ENCODE measurements at places on chromosomes 13 and 19.

GRCh38 chr19:1577929-1578618 lies 9.9 kb upstream of the MEX3D start:
- no peak for DNase-seq

- no peak for DNase-seq
Measured at GRCh38 chr19:362683-363082, 18.1 kb upstream of the MIER2 start.

DNA sequence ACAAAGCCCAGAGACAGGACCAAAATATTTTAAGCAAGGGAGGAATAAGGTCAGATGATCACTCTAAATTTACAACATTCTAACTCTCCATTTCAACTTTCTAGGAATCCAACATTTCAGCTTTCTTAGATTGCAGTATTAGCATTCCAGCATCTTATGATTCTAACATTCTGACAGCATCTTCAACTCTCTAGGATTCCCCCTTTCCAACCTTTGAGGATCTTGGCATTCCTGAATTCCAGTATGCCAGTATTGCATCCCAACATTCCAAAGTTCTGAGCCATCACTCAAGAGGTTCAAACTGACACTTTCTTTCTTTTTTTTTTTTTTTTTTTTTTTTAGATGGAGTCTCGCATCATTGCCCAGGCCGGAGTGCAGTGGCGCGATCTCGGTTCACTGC lies 13.8 kb downstream of the TGFB1 start:
- DNase-seq: no peak

GRCh38 chr13:106528718-106529414 lies 6.6 kb downstream of the EFNB2 start:
- no peak for DNase-seq

DNA sequence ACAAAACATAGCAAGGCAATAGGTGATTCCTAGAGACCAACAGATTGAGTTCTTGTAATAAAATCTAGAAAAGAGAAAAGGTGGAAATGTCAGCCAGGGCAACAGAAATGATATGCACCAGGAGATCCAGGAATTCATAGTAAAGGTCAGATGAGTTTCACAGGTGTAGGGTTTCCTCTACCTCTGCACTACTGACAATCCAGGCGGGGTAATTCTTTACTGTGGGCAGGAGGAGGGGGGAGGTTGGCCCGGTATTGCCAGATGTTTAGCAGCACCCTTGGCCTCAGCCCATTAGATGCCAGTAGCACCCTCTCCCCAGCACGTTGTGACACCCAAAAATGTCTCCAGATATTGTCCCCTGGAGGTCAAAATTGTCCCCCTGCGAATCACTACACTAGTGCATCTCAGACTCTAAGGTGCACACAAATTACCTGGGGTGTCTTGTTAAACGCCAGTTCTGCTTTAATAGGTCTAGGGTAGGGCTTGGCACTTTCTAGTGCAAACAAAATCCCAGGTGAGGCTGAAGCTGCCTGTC lies 3.5 kb upstream of the UBAC2 start:
- DNase-seq: no peak

DNA sequence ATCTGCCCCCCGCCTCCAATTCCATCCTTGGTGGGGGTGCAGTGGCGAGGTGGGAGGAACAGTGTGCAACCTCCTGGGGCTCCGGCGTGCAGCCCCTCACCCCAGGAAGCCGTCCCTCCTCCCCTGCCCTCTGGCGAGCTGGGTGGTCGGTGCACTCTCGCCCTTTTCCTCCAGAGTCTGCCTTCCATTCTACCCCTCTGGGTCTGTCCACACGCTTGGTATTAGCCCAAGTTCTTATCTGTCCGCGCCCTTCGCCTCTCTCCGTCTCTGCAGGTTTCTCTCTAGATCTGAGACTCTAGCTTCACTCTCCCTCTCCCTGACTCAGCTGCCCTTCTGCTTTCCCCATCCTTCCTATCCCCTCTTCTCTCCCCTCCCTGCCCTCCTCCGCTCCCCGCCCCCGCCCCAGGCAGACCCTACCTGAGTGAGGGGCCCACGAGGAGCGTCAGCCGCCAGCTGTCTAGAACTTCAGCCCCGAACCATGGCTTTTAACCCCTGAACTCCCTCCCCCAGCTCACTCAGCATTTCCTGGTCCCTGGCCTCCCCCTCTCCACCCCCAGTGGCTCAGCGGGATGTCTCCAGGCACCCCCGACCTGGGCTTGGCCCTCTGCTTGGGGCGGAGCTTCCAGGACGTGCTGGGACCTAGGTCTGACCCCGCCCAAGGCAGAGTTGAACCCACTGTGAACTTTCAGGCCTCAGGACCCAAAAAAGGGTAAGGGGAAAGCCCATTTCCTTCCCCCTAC lies 499 bp upstream of the KLK13 start:
- no peak for DNase-seq

GRCh38 chr13:30181888-30182651 lies 125.3 kb downstream of the KATNAL1 start:
- no peak for DNase-seq

DNA sequence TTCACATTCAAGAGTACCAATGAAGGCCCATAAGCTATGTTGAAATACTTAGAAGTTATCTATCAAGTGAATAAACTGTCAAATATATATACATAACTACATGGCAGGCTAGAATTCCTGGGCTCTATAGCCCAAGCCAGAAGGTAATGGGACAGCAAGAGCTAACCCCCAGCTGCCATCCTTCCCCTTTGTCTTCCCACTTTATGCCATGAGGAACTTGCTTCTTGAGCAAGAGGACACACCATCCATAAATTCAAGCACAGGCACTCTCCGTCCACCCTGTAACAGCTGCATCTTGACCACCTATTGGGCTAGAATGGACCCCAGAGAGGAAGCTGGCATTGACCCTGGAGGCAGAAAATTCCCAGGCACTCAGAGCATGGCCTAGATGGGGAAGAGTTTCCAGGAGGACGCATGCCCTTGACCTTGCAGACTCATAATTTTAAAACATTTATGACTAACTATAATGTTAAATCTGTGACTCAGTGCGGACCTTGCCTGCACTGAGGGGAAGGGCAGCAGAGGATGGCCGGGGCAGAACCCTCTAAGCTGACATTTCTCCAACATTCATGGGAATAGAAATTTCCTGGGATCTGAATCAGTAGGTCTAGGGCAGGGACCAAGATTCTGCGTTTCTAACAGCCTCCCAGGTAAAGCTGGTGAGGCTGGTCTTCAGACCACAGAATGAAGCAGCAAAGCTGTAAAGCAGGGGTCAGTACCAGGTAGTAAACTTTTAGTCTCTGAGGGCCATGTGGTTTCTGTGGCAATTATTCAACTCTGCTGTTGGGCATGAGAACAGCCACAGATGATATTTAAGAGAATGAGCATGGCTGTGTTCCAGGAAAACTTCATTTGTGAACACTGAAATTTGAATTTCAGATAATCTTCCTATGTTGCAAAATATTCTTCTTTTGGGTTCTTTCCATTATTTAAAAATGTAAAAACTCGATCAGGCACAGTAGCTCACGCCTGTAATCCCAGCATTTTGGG lies 71.4 kb upstream of the CLDN10 start:
- DNase-seq: no peak

DNA sequence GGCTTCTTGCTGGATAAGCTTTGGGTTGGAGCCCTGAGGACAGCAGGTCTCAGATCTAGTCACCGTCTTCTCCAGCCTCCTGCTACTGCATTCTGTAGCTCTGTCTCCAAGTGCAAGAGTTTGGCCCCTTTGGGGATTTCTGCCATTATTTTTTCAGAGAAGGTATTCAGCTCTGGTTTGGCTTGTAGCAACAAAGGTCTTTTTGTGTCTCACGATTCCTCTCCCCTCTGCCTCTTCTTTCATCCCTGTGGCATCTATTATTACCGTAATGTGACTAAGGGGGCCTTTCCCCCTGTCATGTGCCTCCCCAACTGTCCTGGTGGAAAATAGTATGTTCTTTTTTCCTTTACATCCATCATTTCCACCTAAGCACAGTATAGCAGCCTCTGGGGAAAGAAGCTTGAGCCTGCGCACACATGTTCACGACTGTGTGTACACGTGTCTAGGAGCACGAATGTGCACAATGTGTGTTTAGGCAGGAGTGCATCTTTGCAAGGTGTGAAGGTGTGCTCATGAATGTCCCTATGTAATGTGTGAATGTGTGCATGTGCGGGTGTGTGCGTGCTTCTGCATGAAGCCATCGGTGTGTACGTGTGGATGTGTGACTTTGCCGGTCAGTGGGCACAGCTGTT lies 273.9 kb downstream of the ZNF536 start:
- no peak for DNase-seq

- DNase-seq: no peak
Measured at GRCh38 chr13:98775844-98776598, 23.5 kb upstream of the SLC15A1 start.

DNA sequence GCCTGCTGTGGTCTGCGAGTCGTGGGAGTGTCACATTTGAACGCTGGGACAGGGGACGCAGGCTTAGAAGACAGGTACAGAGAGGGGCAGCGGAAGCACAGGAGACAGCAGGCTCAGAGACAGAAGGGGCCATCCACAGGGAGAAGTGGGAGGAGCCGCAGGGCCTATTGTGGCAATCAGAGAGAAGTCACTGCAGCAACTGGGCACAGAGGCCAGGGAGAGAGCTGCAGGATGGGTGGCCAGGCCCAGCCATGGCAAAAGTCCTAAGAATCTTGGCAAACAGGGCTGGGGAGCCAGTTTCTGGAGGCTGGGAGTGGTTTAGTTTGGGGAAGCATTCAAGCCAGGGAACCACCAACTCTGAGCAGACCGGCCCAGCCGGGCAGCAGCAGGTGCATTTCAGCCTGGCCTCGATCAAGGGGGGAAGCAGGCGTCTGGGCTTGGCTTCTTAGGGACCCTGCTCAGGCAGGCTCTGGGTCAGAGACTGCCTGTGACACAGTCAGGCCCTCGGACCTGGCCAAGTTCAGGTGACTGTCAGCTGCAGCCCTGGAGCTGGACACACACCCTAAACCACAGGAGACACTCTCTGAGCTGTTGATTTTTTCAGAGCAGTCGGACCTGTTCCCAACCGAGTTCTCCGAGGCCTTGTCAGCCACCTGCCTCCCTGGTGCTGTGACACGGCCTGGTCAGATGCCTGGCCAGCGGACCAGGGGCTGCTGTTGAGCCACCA lies 11.8 kb downstream of the SH3GL1 start:
- no peak for DNase-seq

DNA sequence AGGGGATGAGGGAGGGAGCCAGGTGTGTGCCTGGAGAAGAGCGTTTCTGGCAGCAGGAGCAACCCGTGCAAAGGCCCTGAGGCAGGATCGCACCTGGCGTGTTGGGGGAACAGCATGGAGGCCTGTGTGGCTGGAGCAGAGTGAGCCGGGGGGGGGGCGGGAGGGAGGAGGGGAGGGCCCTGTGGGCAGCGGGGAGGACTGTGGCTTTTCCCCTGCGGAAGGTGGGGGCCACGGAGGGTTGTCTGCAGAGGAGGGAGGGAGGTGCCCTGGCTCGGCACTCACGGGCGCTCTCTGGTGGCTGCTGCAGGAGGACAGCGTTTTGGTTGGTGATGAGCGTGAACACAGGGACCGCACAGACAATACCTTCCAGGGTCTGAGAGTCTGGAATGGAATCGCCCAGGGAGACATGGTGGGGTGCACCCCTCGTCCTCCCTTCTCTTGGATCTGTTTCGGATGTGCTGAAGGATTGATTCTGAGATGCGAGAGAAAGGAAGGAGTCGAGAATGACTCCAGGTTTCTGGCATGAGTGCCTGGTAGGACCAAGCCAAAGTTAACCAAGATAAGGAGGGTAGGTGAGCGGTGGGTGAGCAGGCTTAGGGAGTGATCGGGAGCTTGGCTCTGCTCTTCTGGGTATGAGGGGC lies 6.5 kb downstream of the RAB11B start:
- DNase-seq: peak; percentile 50

- no peak for DNase-seq
Measured at GRCh38 chr19:35357867-35358573, at the start of gene FFAR3. FFAR3 (plus strand) TSS chr19:35358460; CDS start chr19:35358891, 431 bp downstream.

- DNase-seq: no peak
Measured at GRCh38 chr19:12974301-12975220, 5.2 kb downstream of the DAND5 start.

- no peak for DNase-seq
Measured at GRCh38 chr13:57665481-57665880, 33.9 kb downstream of the PCDH17 start.

DNA sequence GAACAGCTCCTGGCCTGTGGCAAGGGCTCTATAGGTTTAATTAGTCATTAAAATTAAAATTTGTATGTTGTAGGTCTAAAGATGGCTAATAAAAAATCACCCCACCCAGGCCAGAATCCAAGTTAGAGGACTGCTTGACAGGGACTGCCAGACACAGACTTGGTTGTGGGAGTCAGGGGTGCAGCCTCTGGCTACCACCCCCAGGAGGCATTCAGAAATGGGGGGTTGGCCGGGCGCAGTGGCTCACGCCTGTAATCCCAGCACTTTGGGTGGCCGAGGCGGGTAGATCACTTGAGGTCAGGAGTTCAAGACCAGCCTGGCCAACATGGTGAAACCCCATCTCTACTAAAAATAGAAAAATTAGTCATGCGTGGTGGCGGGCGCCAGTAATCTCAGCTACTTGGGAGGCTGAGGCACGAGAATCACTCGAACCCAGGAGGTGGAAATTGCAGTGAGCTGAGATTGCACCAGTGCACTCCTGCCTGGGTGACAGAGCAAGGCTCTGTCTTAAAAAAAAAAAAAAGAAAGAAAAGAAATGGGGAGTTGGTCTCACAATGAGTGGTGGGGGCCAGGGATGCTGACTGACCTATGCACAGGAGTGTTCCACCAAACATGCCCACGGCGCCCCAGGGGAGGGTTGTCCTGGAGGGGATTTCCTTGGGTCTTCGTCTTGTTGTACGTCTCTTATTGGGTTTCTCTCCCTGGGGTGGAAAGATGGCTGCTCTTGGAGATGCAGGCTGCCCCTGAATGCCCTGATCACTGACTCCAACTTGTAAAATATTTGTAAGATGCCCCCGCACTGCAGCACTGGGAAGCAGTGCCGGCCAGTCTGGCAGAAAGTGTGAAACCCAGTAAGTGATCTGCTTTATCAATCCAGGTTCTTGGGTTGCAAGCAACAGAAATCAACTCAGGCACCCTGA lies 68.8 kb downstream of the SIPA1L3 start:
- no peak for DNase-seq

GRCh38 chr19:17148130-17148529 lies 67.0 kb upstream of the USE1 start:
- no peak for DNase-seq

GRCh38 chr13:27309401-27309958 lies 38.9 kb downstream of the RASL11A start:
- DNase-seq: no peak
